ENCODE measurements at places on chromosomes 13 and 19.

- DNase-seq = no peak
Observed at GRCh38 chr13:66659701-66660467, 570.3 kb downstream of the PCDH9 start.

GRCh38 chr19:32666084-32666483 lies 8.9 kb downstream of the ANKRD27 start:
- DNase-seq = no peak

- DNase-seq = no peak
Observed at GRCh38 chr13:113595131-113595530, 10.6 kb downstream of the TFDP1 start.

- DNase-seq = no peak
Observed at GRCh38 chr13:32068255-32068654, 36.7 kb downstream of the FRY start.

DNA sequence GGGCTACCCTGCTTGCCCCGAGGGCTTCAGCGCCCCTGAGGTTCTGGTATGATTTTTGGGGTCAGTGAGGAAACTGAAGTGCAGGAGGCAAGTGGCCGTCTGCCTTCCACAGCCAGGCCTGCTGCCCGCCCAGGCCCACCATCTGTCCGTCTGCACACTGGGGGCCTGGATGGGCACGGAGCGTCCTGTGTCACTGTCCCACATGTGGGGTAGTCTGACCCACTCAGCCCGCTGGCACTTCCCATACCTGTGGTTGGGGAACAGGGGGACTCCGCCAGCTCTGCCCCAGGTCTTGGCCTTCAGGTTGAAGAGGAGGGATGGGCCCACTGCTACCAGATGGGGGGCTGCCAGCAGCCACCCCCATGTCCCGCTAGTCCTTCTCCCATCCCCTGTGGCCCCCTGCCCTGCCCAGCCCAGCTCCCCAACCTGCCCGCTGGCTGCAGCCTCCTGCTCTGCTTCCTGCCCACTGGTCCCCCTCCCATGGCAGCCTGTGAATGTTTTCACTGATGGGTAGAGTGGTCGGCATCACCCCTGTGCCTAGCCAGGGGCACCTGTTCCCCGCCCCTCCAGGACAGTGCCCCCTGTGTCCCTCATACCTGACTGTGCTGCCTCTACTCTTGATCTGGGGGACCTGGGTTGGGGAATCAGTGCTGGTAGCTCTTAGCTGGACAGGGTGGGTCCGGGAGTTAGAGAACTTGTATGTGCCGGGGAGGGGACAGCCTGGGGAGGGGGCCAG lies 9.5 kb downstream of the PIAS4 start:
- no peak for DNase-seq

DNA sequence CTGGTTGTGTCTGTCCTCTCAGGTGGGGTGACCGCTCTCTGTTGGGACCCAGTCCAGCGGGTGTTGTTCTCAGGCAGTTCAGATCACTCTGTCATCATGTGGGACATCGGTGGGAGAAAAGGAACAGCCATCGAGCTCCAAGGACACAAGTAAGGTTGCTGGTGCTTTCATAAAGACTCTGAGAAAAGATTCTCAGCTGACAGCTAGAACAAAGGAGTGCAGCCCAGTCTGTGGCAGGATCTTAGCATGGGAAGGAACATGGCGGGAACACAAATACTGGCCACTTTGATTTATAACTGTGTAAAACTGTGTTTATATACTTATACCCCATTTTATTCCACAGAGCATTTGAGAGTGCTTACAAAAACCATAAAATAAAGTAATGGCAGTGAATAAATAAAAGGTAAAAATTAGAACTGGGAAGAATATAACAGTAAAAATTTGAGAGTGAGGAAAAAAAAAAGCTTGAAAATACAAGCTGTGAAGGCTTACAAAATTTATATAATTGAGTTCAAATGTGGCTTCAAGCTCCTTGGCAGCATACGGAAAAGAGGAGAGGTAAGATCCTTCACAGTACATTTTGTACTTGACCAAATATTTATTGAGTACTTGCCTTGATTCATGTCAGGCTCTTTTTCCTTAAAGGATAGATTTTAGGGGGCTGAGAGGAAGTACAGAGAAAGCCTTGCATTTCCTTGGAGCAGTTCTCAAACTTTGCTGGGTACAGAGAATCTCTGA lies 64.8 kb downstream of the DHRS12 start:
- no peak for DNase-seq

DNA sequence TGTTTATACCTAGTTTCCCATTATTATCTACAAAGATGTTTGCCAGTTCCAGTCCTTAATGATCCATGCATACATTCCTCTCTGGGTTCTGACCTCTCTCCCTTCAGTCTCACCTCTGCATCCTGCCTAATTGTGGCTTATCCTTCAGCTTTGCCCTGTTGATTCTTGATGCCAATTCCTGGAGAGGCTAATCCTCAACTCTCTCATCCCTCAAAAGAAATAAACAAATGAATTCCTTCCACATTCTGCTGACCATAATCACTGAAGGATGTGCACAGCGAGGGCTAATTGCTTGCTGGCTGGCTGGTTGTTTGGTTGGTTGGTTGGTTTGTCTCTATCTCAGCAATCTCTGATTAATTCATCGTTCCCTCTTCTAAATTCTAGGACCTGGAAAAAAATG lies 113.8 kb downstream of the IRS2 start:
- no peak for DNase-seq

DNA sequence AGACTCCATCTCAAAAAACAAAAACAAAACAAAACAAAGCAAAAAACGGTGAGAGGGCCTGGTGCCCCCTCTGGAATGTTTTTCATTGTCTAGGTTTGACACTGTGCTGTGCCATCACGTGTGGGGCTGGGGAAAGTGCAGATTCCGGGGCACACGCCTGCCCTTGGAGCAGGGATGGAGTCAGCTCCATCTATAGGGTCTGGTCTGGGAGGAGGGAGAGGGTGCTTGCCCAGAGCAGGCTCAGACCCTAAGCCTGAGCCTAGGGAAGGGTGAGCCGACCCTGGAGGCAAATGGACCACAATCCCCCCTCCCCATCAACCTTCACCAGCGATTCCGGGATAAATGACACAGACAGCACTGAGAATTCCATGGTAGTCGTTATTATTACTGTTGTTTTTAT lies 10.9 kb upstream of the ZBTB32 start:
- no peak for DNase-seq

- no peak for DNase-seq
Observed at GRCh38 chr19:34539396-34539795, 57.8 kb downstream of the WTIP start.

- no peak for DNase-seq
Observed at GRCh38 chr13:45398877-45399276, 19.3 kb downstream of the SLC25A30 start.

DNA sequence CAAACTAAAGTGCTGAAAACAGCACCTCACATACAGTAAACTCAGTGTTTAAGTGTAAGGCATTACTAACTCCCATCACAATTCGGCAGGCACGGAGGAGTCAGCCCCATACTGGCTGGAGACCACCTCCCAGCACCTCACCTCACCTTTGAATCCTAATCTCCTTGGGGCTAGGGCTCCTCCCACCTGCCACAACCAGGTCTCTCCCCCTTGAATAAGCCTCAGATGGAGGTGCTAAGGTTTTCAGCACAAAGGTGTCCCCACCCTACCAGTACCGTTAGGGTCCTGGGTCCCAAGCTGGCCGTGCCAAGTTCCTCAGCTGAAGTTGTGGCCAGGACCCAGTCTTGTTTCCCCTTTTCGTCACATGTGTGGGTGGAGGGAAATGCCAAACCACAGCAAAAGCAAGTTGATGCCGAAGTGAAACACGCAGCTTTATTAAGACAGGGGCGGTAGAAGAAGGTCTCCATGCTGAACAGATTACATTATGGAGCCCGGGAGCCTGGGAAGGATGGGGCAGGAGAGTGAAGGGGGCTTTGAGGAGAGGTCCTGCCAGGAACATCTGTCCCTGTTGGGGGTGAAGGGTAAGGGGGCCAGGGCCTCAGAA lies at the start of gene IGFLR1:
IGFLR1 (minus strand) TSS at position 332 of the 604 bp plus-strand sequence. CDS start 1,272 bp downstream, outside the sequence.
- DNase-seq = peak; percentile 74

- DNase-seq = peak; percentile 89
Observed at GRCh38 chr19:30406220-30407067, 34.3 kb downstream of the ZNF536 start.

DNA sequence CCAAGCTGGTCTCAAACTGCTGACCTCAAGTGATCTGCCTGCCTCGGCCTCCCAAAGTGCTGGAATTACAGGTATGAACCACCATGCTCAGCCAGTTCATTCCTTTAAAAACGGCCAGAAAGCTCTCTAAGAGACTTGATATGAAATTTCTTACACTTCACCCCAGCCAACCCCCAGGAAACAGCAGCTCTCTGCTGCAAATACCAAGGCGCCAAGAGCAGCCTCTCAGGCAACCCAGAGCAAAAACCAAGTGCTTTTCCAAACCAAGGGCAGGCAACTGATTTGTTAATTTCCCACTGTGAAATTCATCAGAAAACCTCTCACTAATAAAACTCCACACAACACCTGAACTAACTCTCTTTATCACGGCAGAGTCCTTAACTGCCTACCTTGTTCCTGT lies 44.9 kb downstream of the LATS2 start:
- no peak for DNase-seq

GRCh38 chr13:41179593-41180250 lies 14.6 kb downstream of the KBTBD7 start:
- no peak for DNase-seq

- no peak for DNase-seq
Observed at GRCh38 chr13:45863709-45864590, 12.4 kb upstream of the SIAH3 start.

DNA sequence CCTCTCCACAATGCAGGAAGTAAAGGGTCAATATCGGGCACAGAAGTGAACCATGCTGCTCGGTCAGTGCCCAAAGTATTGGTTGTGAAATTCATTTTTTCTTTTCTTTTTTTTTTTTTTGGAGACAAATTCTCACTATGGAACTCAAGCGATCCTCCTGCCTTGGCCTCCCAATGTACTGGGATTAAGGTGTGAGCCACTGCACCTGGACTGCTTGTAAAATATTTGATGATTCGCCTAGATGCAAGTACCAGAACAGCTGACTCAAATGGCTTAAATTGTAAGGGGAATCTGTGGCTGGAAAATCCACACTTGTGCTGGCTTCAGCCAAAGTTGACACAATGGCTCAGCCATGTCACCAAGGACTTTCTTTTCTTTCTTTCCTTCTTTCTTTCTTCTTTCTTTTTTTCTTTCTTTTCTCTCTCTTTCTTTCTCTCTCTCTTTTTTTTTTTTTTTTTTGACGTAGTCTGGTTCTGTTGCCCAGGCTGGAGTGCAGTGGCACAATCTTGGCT lies 43.7 kb downstream of the NUMBL start:
- DNase-seq = no peak

- no peak for DNase-seq
Observed at GRCh38 chr19:40605216-40605971, 4.2 kb downstream of the LTBP4 start.

DNA sequence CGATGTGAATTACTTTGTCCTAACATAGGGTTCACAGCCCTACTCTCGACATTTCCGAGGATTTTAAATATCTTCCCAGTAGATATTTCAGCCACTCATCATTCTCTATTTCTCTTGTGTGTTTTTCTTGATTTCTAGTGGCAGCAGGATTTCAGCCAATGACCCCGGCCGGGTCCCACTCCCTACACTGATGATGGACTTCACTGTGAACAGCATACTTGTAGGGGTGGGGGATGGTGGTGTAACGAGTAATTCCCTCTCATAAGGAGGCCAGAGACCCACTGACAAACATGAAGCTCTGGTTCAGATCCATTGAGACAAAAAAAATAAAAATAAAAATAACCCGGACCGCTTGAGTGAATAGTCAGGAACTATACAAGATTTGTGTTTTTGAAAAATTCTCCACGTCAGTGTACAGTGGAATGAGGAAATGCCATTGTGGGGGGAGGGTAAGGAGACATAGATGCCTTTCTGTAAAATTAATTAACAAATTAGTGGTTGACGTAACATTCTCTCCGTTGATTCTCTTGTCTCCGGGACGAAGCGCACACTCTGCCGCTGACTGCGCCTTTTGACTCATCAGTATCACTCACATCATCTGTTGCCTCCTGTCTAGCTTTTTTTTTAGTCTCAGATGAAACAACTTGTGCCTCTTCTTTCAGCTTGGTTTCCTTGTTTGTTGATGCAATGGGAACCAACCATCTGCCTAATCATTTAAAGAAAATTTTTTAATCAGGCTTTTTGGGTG lies 48.8 kb upstream of the IRS2 start:
- no peak for DNase-seq

- DNase-seq = no peak
Observed at GRCh38 chr13:55660851-55661250, 1479.9 kb upstream of the PRR20A start.

DNA sequence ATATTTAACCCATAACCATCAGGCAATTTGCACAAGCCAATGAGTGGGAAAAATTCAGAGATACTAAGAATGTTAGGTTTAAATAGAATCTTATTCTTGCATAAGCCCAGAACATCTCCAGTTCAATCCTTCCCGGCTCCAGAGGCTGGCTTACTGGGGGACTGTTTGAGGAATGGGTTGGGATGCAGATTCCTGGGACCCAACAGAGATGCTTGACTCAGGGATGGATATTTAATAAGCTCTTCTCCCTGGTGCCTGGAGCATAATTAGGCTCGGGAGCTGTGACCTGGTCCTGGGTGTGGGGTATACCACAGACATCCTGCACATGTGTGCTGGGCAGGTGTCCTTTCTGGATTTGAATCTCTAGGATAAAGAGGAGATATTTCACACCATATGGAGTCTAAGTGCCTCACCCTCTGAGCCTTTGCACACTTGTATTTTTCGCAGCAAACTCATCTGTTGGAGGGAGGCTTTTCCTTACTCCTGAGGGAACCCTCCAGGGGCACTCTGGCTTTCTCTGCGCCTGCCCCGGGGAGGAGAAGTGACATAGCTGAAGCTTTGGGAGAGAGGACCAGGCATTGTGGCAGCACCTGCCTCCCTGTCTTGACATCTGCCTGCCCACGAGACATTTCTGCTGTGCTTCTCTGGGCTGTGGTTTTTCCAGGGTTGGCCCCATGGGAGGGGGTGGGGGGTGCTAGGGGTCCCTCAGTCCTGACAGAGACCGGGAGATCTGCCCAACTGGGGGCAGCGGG lies 36.1 kb upstream of the ANKRD10 start:
- no peak for DNase-seq

- DNase-seq = no peak
Observed at GRCh38 chr19:35223084-35223790, 5.3 kb downstream of the FAM187B start.

- no peak for DNase-seq
Observed at GRCh38 chr13:31115616-31116015, 46.1 kb downstream of the HSPH1 start.

DNA sequence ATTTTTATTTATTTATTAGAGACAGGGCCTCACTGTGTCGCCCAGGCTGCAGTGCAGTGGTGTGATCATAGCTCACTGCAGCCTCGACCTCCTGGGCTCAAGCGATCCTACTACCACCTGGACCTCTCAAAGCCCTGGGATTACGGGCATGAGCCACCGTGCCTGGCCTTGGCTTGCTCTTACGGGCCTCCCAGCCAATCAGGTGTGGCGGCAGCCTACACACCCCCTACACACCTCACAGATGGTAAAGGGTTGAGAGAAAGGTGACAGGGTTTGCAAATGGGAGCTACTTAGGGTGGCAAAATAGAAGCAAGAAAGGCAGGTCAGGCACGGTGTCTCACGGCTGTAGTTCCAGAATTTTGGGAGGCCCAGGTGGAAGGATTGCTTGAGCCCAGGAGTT lies 1.0 kb upstream of the ZBTB32 start:
- DNase-seq = no peak
